Activated CD4-positive, alpha-beta memory T cell treated with anti-CD3 and anti-CD28 coated beads, Interleukin-2, amount 10 ng/mL, durations not matched to agents 7 days and 5 days (primary cell): ENCODE measurements at places on chromosomes 12 and 14. TPM values are rescaled to one million over a fixed set of nuclear protein-coding genes. Genes with fewer than 3 reads are reported as not detected.

DNA sequence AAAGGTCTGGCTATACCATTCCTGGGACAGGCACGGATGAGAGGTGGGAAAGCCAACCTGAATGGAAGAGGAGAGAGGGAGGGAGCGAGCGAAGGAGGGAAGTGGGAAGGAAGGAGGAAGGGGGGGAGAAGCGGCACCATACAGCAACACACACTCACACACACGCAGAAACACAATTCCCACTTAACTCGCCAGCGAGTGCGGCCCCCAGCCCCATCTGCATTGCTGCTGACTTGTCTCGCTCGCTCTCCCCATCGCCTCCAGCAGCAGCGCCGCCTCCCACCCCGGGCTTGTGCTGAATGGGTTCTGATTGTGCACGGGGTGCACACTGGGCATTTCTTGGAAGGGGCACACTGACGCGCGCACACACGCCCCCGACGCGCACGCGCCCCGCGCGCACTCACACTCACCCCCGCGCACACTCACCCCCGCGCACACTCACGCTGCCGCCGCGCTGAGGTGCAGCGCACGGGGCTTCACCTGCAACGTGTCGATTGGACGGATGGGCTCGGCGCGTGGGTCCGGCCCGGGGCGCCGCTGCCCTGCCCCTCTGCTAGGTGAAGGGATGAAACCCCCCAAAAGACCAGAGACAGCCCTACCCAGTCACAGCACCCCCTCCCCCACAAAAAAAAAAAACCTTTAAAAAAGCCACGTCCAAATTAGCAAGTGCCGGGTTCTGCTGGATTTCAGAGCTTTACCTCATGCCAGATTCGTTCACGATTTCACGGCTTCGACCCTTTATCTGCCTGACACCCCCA lies 685 bp downstream of the GRIN2B start:
- H3K4me3 ChIP-seq = no peak overlapping the region
- peaks cover 8% of the 10 kb centered on the region for H3K4me1 ChIP-seq
- H3K27ac ChIP-seq = no peak overlapping the region
- H3K27me3 ChIP-seq = peaks cover 48% of the 10 kb centered on the region

- no peaks in the 10 kb centered on the region for H3K27me3 ChIP-seq
- H3K27ac ChIP-seq = no peak overlapping the region
- H3K36me3 ChIP-seq = no peaks in the 10 kb centered on the region
- no peaks in the 10 kb centered on the region for H3K4me1 ChIP-seq
- no peak for DNase-seq
Measured at GRCh38 chr12:44574586-44574985, 301.5 kb downstream of the NELL2 start.

STXBP6 gene
- total RNA-seq = not detected

APOF gene
- total RNA-seq = not detected

- no peak overlapping the region for H3K4me3 ChIP-seq
- H3K36me3 ChIP-seq = peaks cover 25% of the 10 kb centered on the region
- DNase-seq = no peak
- H3K4me1 ChIP-seq = peaks cover 17% of the 10 kb centered on the region
Measured at GRCh38 chr12:27001663-27002062, 12.5 kb downstream of the TM7SF3 start.

GRCh38 chr14:103763730-103764488 lies 48.3 kb downstream of the ZFYVE21 start:
- no peaks in the 10 kb centered on the region for H3K36me3 ChIP-seq
- peaks cover 3% of the 10 kb centered on the region for H3K4me1 ChIP-seq
- no peak for DNase-seq
- no peak overlapping the region for H3K4me3 ChIP-seq
- no peaks in the 10 kb centered on the region for H3K27me3 ChIP-seq

DNA sequence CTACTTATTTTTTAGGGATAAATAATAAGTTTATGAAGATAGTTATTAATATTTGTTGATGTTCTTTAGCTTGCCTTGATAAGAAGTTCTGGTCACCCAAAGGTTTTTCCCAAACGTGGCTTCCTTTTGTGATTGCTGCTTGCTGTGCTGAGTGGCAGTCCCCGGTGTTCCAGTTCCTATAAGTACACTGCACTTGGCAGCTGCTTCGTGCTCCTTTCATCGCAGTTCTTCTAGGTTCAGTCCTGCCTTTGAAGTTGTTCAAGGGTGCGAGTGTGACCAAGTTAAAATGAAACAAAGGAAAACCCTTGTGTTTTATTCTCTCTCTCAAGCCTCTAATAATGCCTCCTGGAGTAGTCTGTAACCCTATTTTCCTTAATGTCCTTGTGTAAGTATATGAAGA lies 128.5 kb upstream of the ATF1 start:
- no peak overlapping the region for H3K4me3 ChIP-seq
- H3K27me3 ChIP-seq = no peaks in the 10 kb centered on the region
- H3K4me1 ChIP-seq = peaks cover 16% of the 10 kb centered on the region

GRCh38 chr12:32918890-32919801 lies 22.6 kb upstream of the PKP2 start:
- no peaks in the 10 kb centered on the region for H3K36me3 ChIP-seq
- H3K4me3 ChIP-seq = no peak overlapping the region
- no peaks in the 10 kb centered on the region for H3K4me1 ChIP-seq
- no peak for DNase-seq
- peaks cover 3% of the 10 kb centered on the region for H3K27me3 ChIP-seq

DNA sequence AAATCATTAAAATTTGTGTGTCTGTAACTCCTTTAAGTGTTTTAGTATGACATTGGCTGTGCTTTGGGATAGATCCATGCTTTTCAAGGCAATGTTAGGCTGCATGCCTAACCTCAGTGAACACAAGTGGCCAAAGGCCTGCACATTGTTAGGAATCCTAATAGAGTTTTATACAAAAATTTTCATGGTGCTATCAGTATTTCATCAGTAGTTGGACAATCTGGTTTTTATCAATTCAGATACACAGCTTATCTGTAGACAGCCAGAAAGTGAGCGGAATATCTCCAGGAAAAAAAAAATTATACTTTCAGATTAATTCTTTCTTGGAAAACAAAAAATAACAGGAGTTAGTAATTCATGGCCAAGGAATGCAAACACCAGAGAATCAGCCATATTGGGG lies 324.0 kb upstream of the PDE3A start:
- no peaks in the 10 kb centered on the region for H3K36me3 ChIP-seq
- H3K27me3 ChIP-seq = no peaks in the 10 kb centered on the region
- no peak overlapping the region for H3K4me3 ChIP-seq
- H3K4me1 ChIP-seq = no peaks in the 10 kb centered on the region
- no peak overlapping the region for H3K27ac ChIP-seq

TBC1D30 gene
- 0.13 TPM for total RNA-seq

PYGL gene
- 0.40 TPM for total RNA-seq

NFE2 gene
- 0.20 TPM for total RNA-seq

AQP5 gene
- total RNA-seq = not detected

SPTB gene
- 0.08 TPM for total RNA-seq

GRCh38 chr12:5123921-5124320 lies 80.2 kb downstream of the KCNA5 start:
- H3K27me3 ChIP-seq = peaks cover 4% of the 10 kb centered on the region
- no peak overlapping the region for H3K4me3 ChIP-seq
- H3K4me1 ChIP-seq = no peaks in the 10 kb centered on the region
- H3K36me3 ChIP-seq = no peaks in the 10 kb centered on the region

DNA sequence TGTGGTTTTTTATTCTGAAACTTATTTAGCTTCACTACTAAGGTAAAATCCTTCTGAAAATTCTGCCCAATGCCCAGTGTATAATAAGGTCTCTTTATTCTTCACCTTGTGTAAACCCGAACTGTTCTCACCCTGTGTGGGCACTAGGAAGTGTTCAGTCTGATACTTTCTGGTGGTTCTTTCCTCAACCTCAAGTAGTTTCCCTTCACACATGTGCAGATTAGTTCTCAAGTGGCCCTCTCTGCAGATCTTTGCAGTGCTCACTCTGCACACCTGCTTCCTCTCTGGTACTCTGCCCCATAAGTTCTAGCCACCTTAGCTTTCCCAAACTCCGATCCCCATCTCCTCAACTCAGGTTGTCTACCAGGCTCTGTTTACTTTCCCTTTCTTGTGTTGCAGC lies 61.6 kb downstream of the RAD51B start:
- H3K4me1 ChIP-seq = peaks cover 12% of the 10 kb centered on the region
- DNase-seq = no peak
- no peaks in the 10 kb centered on the region for H3K27me3 ChIP-seq
- no peak overlapping the region for H3K27ac ChIP-seq
- no peak overlapping the region for H3K4me3 ChIP-seq
- H3K36me3 ChIP-seq = no peaks in the 10 kb centered on the region

- H3K27me3 ChIP-seq = no peaks in the 10 kb centered on the region
- no peak overlapping the region for H3K27ac ChIP-seq
- peaks cover 42% of the 10 kb centered on the region for H3K36me3 ChIP-seq
- no peak overlapping the region for H3K4me3 ChIP-seq
- peaks cover 43% of the 10 kb centered on the region for H3K4me1 ChIP-seq
Measured at GRCh38 chr12:96329545-96329944, 70.7 kb downstream of the CDK17 start.

DNA sequence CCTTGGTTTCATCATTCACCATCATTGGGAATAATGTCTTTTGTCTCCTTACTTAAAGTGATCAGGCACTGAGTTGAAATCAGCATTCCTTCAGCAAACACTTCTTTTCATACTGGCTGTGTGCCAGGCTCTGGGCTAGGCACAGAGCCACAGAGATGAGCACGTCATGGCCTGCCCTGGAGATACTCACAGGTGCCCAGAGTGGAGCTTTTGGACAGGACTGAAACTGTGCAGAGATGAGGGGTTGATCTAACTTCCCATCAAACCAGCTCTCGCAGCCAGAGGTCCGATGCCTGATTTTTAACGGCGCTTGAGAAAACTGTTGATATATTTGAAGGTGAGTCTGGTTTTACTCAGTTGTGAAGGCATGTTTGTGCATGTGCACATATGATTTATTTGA lies 43.1 kb downstream of the CACNA1C start:
- no peak overlapping the region for H3K27ac ChIP-seq
- no peak overlapping the region for H3K4me3 ChIP-seq
- no peak for DNase-seq
- no peaks in the 10 kb centered on the region for H3K36me3 ChIP-seq

DNA sequence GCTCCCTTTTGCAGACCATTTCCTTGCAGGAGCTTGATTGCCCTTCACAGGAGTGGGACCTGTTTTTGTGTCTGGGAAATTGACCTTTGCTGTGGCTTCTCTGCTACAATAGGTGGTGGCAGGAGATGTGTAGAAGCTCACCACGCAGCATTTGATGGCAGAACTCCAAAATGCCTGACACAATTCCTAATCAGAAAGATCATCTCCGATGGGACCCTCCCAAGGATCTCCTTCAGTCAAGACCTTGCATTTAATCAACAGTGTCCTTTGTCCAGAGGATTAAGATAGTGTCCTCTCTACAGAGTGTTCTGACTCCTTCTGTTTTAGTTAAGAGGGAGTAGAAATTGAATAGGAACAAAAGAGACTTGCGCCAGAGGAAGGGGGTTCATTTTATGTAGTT lies 83.6 kb upstream of the DDHD1 start:
- H3K27ac ChIP-seq = no peak overlapping the region
- no peak overlapping the region for H3K4me3 ChIP-seq
- H3K27me3 ChIP-seq = no peaks in the 10 kb centered on the region
- no peak for DNase-seq
- no peaks in the 10 kb centered on the region for H3K4me1 ChIP-seq

KRT76 gene
- not detected for total RNA-seq

- peaks cover 56% of the 10 kb centered on the region for H3K36me3 ChIP-seq
- H3K4me3 ChIP-seq = no peak overlapping the region
- peak overlapping the region; percentile 55 for H3K27ac ChIP-seq
- no peaks in the 10 kb centered on the region for H3K27me3 ChIP-seq
- peaks cover 54% of the 10 kb centered on the region for H3K4me1 ChIP-seq
Measured at GRCh38 chr14:71698027-71698426, 234.2 kb upstream of the RGS6 start.

DNA sequence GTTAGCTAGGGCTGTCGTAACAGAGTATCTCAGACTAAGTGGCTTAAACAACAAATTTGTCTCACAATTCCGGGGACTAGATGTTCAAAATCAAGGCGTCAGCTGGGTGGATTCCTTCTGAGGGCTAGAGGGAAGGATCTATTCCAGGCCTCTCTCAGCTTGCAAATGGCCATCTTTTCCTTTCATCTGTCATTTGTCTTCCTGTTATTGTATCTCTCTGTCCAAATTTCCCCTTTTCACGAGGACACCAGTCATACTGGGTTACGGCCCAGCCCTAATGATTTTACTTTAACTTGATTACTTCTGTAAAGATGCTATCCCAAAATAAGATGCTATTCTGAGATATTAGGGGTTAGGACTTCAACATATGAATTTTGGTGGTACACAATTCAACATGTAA lies 119.0 kb upstream of the CPSF6 start:
- H3K27ac ChIP-seq = no peak overlapping the region
- H3K4me1 ChIP-seq = no peaks in the 10 kb centered on the region
- no peak overlapping the region for H3K4me3 ChIP-seq

SLC5A8 gene
- total RNA-seq = not detected

- peaks cover 13% of the 10 kb centered on the region for H3K4me1 ChIP-seq
- no peak for DNase-seq
- H3K4me3 ChIP-seq = no peak overlapping the region
- H3K36me3 ChIP-seq = no peaks in the 10 kb centered on the region
Measured at GRCh38 chr12:90098132-90098779, 389.6 kb upstream of the ATP2B1 start.

DNA sequence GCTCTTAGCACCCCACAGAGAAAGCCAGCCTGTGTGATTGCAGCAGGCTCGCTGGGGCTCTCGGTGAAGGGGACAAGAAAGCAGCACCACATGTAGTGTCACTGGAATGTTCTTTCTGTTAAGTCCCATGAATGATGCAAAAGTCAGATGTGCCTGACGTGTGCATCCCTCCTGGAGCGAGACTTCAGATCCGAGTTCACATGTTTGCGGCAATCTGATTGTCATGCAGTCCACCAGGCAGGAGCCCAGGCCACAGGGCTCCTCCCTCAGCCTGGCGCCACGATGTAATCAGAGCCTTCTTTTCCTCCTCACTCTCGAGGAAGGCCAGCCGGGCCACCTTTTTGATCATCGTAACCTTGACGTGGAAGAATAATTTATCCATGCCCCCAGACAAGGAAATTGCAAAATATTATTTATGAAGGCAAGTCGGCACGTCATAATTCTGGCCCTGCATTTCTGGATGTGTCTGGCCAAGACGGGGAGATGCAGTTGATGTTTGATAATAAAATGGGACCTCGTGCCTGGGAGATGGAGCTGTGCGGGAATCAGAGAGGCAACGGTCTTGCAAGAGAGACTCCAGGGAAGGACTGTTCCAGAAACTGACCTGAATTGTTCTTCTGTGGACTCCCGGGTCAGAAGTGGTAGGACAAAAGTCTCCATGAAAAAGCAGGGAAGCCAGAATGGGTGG lies 214.6 kb downstream of the PHETA1 start:
- no peak overlapping the region for H3K27ac ChIP-seq
- H3K27me3 ChIP-seq = peaks cover 8% of the 10 kb centered on the region
- no peaks in the 10 kb centered on the region for H3K36me3 ChIP-seq
